Skin of body (tissue), 3 donors: ENCODE measurements at places on chromosomes 7 and 10. TPM values are rescaled to one million over a fixed set of nuclear protein-coding genes. Genes with fewer than 3 reads are reported as not detected.

Gene SLC26A3
- not detected for total RNA-seq

Gene KCNH2
- 0.99 TPM for total RNA-seq

Gene TAS2R41
- not detected for total RNA-seq

Gene AGAP5
- 5.4 TPM for total RNA-seq

Gene PPP1R9A
- total RNA-seq = 15.0 TPM

Gene SORBS1
- 33.7 TPM for total RNA-seq
